ENCODE measurements at places on chromosomes 2 and 18. TPM values are rescaled to one million over a fixed set of nuclear protein-coding genes. Genes with fewer than 3 reads are reported as not detected.

The GKN2 gene
- total RNA-seq, result 4.3 TPM

The NAPG gene
- 12.0 TPM for total RNA-seq

The ERFE gene
- 9.1 TPM for total RNA-seq

The GULP1 gene
- total RNA-seq, result 41.1 TPM

The C1QL2 gene
- 0.28 TPM for total RNA-seq

Data from A549 treated with ZK216348 at 1 μM for 4 hours (cell line).